ENCODE measurements at places on chromosomes 3 and 15.

DNA sequence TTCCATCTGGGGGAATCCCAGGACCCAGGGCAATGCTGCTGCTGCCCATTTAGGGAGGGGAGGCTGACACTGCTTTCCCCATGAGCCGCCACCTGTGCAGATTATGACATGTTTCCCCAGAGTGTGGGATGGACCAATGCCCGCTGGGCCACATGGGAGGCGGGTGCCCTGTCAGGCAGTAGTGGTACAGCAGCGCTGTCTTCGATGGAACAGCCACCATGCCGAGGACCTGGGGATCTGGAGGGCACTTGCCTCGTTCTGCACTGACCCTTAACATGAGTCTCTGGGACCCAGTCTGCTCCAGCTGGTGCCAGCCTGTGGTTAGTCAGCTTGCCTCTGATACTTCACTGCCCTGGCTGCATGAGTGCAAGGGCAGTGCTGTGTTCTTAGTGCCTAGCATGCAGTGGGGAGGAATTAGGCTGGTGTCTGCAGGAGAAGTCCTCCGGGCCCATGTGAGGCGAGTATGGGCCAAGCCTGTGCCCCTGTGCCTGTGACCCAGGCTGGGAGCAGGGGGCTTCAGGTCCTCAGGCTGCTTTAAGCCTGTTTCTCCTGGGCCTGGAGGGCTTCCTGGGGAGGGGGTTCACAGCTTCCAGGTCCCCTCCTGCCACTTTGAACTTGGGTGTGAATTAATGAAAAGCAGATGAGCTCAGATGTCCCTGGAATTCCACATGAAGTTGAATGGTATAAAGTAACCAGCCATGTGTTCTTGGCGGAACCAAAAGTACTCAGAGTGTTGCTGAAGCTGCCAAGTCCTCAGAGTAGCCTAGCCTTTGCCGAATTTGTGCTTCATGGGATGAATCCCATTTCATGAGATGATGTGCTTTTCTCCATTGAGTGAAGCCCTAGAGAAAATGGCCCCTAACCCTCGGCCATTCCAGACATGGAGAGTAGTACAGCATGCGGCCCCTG lies 22.9 kb downstream of the KLF13 start:
- DNase-seq: no peak

DNA sequence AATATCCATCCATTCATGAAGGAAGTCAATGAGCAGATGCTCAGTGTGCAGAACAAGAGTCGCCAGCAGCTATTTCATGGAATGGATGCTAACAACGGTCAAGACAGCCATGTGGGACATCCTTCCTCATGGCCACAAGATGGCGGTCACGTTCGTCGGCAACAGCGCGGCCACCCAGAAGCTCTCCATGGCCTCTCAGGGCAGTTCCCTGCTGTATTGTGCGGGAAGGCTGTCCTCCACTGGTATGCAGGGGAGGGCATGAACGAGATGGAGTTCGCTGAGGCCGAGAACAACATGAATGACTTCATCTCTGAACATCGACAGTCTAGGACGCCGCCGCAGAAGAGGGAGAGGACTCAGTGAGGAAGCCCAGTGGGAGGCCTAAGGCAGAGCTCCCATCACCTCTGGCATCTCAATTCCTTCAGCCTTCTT lies 208.3 kb downstream of the TJP1 start:
- DNase-seq: peak; percentile 8

DNA sequence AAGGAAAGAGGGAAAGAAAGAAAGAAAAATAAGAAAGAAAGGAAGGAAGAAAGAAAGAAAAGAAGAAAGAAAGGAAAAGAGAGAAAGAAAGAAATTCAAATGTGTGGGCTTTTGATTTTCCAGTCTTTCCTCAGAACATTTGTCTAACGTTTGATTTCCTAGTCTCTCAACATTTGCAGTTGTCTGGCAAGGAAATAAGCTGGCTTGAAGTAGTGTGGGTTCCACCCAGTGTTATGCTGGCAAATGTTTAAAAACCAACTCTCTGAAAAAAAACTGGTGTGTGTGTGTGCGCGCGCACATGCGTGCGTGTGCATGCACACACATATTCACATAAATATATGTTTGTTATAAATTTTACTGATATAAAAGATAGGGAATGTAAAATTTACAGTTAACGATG lies 54.6 kb upstream of the C3orf49 start:
- no peak for DNase-seq

DNA sequence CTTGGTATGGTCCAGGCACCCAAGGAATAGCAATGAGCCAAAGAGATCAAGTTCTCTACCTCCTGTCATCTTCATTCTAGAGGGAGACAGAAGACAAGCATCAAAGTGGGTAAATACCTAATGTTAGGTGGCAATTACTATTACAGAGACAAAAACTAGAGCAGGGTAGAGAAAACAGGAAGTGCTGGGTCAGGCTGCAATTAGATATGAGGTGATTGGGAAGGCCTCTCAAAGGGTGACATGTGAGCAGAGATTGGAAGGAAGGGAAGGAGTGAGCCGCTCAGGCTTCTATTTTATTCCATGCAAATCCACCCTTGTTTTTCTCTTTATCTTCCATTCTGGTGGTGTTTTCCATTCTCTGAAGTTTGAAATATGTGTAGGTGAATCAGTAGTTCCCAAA lies 37.4 kb downstream of the EBLN2 start:
- DNase-seq: no peak

- no peak for DNase-seq
Observed at GRCh38 chr3:118533676-118534075, 501.0 kb downstream of the IGSF11 start.

- DNase-seq: no peak
Observed at GRCh38 chr3:58528629-58529028, 8.4 kb downstream of the ACOX2 start.

DNA sequence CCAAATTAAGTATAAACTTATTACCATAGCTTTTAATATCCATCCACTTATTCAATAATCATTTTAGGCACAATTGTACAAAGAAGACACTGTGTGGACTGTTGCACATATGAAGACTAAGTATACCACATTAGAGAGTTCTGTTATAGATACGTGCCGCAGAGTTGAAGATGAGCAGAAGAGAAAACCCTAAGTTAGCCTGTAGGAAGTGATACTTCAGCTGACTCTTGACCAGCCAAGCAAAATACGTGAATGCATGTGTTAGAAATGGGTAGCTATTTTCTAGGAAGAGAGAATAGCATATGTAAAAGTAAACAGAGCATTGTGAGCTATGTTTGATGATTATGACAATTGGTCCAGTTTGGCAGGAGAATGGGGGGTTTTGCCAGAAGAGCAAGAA lies 272.0 kb upstream of the ATP11B start:
- no peak for DNase-seq

DNA sequence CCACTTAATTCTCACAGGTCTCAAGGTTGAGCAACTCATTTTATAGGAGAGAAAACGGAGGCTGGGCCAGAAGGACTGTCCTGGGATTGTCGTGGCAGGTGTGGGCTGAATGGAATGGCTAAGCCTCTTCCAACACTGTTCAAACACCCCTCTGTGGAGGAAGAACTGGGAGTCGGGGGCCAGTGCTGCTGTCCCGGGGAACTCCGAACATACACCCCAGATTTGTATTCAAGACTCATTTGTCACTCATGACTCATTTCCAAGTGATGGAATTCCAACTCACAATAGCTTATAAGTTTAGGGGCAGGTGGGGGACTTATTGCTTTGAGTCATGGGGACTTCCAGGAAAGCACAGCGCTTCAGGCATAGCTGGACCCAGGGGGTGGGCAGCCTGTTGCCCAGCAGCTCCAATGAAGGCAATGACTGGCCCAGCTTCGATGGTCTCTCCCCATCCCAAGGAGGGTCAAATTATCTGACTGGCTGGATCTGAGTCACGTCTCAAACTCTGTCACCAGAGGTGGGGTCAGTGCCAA lies 72.5 kb downstream of the TM2D3 start:
- no peak for DNase-seq

- DNase-seq: no peak
Observed at GRCh38 chr15:73939138-73939537, 12.9 kb downstream of the LOXL1 start.

DNA sequence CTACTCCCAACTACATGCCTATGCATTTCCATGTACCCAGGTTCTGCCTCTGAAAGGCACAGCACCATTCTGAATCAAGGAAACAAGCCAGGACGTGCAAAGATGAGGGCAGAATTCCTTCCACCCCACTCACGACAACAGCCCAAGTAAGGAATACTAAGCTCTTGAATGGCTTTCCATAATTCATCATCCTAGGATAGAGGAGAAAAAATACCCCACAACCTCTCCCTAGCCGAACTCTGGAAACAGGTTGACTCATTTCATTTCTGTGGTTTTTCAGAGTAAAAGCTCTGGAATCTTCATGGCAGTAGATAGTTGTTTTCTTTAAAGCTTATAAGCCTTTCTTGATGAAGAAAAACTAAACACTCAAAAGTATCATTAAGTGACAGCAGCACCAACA lies 77.8 kb downstream of the PDZRN3 start:
- DNase-seq: no peak

GRCh38 chr3:45686850-45687249 lies 2.3 kb upstream of the SACM1L start:
- no peak for DNase-seq

- DNase-seq: no peak
Observed at GRCh38 chr3:128173849-128174248, 20.6 kb downstream of the EEFSEC start.

DNA sequence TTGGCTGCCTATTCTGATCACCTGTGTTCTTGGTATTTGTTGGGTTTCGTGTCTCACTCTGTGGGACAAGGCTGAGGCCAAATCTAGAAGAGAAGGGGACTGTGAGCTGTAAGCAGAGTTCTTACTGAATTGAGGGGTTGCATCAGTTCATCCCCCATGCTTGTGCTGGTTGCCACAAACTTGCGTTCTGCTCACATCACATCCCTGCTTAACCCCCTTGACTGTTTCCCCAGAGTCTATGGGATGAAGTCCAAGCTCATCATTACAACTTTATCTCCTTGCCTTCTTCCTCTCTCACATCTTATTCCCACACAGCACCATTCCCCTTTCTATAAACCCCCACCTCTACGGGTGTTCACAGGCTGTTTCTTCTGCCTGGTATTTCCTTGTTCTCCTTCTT lies 143.8 kb upstream of the ABHD17C start:
- DNase-seq: no peak

DNA sequence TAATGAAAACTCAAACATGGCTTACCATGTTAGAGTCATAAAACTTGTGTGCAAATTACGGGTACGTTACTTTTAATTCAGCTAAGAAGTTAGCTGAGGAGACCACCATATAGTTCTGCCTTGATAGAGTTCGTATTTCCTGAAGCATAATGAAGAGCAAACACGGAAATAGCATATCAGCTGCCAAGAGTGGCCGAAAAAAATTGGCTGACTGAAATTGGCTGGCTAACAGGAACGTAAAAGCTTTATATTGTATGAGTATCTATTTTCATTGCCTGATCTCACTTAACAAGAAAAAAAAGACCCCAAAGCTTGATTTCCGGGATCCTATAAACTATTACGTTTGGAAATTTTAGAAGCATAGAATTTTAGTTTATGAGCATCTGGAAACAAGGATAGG lies 1222.9 kb downstream of the ZPLD1 start:
- DNase-seq: no peak

DNA sequence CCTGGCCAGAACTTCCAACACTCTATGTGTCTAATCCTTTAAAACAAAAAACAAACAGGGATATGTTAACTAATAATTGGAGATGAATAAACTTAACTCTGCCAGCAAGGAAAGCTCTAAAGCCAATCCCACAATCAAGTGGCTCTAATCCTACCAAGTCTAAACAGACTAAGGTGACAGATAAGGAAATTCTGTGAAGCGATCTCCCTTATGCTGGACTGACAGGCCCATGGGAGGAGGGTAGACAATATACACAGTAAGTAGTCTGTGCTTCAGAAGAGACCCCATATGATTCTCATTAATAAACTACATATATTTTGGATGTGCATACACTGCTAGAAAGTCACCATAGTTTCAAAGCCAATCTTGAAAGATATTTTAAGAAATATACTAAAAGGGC lies 10.1 kb downstream of the VPS13C start:
- no peak for DNase-seq

GRCh38 chr3:126109146-126109879 lies 25.4 kb upstream of the SLC41A3 start:
- no peak for DNase-seq

DNA sequence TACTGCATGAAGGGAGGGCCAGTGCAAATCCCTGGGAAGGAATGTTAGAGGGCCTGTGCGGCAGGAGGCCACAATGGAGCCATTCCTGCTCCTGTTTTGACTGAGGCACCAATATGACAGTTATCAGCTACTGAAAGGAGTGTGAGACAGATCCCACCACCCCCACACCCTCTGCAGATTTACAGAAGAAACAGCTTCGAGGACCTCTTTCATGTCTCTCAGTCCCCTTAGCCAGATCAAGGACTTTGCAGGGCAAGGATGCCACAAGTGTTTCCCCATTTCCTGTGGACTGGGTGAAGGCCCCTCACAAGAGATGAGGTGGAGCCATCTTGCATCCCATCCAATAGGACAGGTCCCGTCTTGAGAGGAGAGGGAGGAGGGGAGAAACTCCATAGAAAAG lies 48.5 kb upstream of the RASGRP1 start:
- peak; percentile 40 for DNase-seq

DNA sequence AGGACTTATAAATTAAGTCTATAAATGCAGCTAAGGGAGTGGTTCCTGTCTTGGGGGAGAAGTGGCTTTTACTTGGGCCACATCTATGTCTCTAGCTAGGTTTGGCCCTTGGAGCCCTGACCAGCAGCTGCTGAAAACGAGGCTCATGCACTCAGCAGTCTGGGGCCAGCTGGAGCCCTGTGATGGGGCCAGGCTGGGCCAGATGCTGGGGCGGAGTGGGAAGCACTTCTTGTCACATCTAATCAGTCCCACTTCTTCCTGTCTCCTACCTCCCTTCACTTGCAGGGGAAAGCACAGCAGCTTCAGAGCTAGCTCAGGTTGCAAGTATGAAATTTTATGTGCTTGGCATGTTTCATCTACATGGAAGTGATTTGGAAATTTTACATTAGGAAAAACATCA lies 209.9 kb upstream of the ROPN1 start:
- DNase-seq: no peak

GRCh38 chr3:16536996-16537395 lies 23.5 kb upstream of the RFTN1 start:
- no peak for DNase-seq

GRCh38 chr3:196604548-196604947 lies 34.9 kb upstream of the NRROS start:
- DNase-seq: peak; percentile 81

DNA sequence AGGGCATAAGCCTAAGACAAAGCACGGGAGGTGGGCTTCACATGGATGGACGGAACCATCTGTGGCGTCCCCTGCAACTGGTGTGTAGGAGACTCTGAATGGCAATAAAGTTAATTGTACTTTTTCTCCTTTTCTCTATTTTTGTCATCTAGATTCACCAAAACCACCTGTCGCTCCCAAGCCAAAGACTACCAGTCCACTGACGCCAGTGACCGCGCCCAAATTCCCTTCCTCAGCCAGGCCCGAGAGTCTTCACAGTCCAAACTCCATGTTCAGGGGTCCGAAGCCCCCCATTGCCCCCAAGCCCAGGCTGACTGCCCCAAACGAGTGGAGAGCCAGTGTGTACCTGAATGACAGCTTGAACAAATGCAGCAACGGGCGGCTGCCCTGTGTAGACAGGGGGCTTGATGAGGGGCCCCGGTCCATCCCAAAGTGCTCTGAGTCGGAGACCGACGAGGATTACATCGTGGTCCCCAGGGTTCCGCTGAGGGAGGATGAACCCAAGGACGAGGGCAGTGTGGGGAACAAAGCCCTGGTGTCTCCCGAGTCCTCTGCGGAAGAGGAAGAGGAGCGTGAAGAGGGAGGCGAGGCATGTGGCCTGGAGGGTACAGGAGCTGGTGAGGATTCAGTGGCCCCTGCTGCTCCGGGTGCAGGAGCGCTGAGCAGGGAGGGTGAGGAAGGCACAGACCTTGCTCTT lies at the start of gene FGD5:
Gene FGD5, plus strand, starts transcription at position 159 of the 697 bp plus-strand sequence. Its CDS starts 110 bp downstream, at position 269.
- DNase-seq: no peak

- no peak for DNase-seq
Observed at GRCh38 chr3:130900959-130901358, 7.1 kb downstream of the ATP2C1 start.

Measured in activated CD4-positive, alpha-beta T cell treated with anti-CD3 and anti-CD28 coated beads for 36 hours (primary cell).